ENCODE measurements at places on chromosomes 7 and 10.

- DNase-seq = peak; percentile 75
Measured at GRCh38 chr7:127667759-127668530, 16.0 kb downstream of the SND1 start.

DNA sequence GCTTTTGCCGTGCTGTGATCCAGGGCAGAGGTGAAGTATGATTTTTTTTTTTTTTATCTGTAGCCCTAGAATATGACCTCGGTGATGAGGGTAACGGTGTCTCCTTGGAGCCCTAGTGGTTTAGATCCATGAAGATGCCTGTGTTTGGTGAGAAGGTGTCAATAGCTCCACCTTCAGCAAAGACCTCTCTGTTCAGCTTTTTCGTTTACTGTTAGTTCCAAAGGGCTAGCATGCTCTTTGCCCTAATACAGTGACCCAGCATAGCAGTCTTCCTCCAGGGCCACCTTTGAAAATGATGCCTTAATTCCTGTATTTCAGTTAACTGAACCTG is 746 bp upstream of the MRPS16 start:
- no peak for DNase-seq

GRCh38 chr10:5553400-5554170 is 28.8 kb downstream of the CALML3 start:
- DNase-seq = no peak

GRCh38 chr7:131027287-131027773 is 293.3 kb upstream of the KLF14 start:
- peak; percentile 36 for DNase-seq

DNA sequence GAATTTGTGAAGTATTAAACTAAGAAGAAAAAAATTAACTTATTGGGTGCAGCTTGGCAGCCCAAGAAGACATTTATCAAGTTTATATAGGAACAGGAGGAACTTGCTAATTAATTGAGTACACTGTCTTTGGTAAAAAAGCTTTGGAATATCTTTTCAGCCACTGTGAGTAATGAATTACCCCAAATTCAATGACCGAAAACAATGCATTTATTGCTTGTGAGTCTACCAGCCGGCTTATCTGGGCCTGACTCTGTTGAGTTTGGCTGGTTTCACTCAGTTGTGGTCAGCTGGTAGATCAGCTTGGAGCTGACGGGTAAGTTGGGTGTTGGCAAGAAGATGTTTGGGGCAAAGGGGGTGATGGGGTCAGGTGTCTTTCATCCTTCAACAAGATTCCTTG is 11.6 kb downstream of the GNG11 start:
- DNase-seq = no peak

DNA sequence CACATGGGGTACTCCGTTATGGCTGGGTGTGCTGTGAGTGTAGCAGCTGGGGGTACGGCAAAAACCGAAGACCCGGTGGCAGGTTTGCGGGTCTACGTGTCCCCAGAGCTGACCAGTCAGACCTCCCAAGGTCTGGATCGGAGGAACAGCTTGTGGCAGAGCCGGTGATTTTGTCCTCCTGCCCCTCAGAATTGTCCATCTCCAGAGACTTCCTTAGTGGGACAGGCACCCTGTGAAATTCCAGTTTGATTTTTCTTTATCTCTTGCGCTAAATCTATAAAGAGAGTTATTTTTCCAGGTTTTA is 1.0 kb downstream of the EIF3B start:
- DNase-seq = no peak

- DNase-seq = no peak
Measured at GRCh38 chr10:32308027-32308603, 38.8 kb downstream of the EPC1 start.

- DNase-seq = no peak
Measured at GRCh38 chr7:15326044-15326644, 235.7 kb downstream of the AGMO start.

GRCh38 chr7:115116773-115117715 is 195.2 kb downstream of the MDFIC start:
- no peak for DNase-seq

GRCh38 chr7:129163875-129164544 is 19.5 kb downstream of the TSPAN33 start:
- no peak for DNase-seq

DNA sequence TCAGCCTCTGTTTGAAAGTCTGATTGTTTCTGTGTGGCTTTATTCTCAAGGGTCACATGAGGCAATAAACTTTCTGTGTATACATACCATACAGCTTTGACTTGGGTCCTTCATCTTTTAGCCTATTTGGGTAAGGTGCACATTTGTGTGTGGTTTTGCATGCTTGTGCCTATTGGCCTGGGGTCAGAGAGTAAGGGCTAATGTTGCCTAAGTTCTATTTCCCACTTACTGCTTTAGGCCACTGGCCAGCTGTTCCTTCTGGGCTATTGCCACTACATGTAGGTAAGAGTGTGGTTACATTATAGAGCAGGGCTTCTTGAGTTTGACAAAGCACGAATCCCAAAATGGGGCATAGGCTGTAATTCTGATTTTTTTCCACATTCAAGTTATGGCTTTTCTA is 21.8 kb downstream of the BBIP1 start:
- no peak for DNase-seq

GRCh38 chr7:81527651-81528050 is 242.2 kb downstream of the HGF start:
- DNase-seq = no peak

DNA sequence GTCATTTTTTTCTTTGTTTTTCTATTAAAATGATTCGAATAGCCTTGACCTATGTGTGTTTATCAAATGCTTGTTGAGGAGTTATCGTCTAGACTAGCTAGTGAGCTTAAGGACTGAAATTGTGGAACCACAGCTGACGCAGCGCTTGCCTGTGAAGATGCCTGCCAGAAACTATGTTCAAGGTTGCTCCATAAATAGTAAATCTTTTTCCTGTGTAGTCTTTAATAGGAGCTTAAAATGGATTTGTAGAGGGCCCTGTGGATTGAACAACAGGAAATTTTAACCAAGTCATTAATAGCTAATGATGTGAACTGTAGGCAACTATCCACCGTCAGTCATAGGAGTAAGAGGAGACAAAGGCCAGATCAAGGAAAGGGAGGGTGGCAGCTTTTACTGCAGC is 145.1 kb downstream of the GNAI1 start:
- no peak for DNase-seq

GRCh38 chr7:101947899-101948298 is 130.5 kb downstream of the CUX1 start:
- no peak for DNase-seq

DNA sequence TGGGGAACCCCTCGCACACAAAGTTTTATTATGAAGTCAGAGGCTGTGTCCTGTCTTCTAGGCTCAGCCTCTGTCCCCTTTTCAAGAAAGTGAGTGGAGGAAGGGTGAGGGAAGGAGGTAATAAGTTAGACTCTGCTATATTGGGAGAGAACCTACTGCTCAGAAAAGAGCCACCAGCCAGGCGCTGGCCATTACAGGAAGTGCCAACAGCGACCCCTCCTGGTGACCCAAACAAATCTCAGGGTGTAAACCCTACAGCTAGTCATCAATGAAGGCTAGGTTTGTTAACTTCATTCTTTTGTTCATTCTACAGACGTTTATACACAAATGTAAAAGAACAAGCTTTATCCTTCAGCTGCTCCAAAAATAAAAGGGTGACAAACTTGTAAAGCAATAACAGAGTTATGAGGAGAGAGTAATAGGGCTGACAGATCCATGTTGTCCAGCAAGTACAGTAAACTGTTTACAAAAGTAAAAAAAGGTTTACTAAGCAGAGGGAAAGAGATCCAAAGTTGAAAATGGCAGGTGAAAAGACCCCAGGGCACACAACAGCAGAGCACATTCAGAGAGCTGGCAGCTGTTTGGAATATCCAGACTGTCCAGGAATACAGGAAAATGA is 82.7 kb downstream of the FAM204A start:
- DNase-seq = no peak

DNA sequence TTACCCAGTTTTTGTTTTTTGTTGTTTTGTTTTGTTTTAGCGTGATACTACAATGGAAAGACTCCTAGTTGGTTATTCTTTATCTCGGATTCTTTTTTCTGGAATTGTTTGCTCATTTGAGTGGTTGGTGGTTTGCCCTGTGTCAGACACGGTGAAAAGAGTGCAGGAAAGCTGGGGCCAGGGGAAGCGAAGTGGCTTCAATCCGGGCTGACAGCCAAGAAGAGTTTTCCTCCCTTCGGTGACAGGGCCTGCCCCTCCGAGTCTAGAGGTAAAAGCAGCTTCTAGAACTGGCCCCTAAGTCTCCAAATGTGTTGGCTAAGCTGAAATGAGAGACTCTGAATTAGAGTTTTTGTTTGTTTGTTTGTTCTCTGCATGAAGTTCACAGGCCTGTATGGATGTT is 5.7 kb upstream of the AP5Z1 start:
- DNase-seq = no peak

- no peak for DNase-seq
Measured at GRCh38 chr10:91316486-91316885, 93.7 kb upstream of the HECTD2 start.

- DNase-seq = no peak
Measured at GRCh38 chr10:103499881-103500280, 6.4 kb downstream of the NEURL1 start.

DNA sequence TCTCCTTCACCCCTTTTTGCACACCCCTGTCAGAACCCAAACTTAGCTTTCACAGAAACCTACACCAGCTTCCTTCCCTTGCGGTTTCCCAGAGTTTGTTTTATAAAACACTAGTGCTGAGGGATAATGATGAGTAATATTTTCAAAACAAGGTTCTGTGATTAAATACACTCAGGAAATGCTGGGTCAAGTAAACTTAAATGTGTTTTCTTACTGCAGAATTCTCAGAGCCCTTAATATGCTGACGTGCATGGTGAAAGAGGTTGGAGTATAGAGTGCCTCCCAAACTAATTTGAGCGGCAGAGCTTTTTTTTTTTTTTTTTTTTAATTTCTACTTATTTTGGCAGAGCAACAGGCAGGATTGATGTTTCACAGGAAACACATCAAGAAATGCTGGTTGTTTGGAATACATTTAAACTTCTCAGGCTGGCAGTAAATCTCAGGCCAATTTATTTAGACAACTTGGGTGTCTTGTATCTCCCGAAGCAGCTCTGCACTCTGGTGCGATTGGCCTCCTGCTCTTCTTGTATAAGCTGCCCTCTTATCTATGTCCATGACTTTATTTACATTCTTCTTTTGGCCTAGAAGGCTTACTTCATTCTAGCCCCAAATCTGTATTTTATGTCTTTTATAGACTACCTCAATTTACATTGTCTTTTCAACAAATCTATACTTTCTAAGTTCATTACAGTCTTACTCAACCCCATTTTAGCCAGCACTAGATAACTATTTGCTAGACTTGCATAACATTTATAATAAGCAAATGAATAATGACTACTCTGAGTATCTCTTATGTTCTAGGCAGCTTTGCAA is 165.4 kb downstream of the BMPER start:
- no peak for DNase-seq

DNA sequence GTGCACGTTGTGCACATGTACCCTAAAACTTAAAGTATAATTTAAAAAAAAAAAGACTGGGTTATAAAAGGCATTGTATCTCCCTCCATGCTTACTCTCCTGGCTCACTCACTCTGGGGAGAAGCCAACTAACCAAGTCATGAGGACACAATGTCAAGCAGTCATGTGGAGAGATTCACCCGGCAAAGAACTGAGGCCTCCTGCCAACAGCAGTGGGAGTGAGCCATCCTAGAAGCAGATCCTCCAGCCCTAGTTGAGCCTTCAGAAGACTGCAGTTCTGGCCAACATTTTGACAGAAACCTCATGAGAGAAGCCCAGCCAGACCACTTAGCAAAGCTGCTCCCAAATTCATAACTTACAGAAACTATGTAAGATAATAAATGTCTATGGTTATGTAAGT is 521.7 kb upstream of the FZD8 start:
- DNase-seq = no peak

All from CD14-positive monocyte (primary cell).